ENCODE measurements at places on chromosomes 11 and 22.

- DNase-seq, result no peak
Measured at GRCh38 chr11:57290288-57290687, 34.5 kb downstream of the TNKS1BP1 start.

DNA sequence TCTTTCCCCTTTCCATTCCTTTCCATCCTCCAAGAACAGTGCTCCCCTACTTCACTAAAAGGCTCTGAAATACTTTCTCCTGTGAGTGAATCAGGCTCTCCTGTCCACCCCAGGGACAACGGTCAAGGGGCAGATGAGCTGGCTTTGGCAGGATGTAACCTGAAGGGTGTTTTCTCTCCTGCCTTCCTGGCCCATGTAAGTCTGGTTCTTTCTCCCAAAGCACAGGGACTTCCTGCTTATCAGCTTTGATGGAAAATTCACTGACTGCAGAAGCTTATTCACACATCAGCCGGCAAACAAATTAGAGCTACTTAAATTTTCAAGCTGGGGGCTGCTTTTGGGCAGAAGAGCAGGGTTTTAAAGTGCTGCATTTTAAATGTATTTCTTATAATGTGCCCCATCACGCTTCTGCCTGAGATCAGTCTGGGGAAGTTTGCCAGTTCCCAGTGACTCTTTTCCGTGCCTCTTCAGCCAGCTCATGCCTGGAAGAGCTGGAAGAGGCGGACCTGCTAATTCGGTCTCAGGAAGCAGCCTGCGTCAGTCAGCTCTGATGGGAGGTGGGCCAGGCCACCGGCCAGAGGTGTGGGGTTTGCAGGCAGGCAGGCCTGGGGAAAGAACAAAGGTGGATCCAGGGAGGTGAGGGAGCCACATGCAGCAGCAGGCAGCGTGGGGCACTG, 140.4 kb upstream of the TBCEL start:
- peak; percentile 6 for DNase-seq

DNA sequence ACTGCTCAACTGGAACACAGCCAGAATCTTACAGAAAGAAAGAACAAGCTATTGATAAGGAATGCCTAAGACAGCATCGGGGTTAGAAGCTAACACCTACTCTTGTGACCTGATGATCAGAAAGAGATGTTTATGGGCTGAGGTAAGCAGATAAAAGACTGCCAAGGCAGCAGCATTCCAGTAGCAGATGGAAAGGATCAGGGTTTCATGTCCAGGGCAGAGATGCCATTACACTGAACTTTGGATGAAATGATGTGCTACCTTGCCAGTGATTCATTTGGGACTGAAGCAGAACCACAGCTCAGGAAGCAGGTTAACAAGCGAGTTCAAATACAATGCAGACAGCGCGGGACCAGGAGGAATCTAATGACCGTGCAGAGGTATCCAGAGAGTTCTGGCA, 27.1 kb upstream of the APOA1 start:
- DNase-seq, result no peak

DNA sequence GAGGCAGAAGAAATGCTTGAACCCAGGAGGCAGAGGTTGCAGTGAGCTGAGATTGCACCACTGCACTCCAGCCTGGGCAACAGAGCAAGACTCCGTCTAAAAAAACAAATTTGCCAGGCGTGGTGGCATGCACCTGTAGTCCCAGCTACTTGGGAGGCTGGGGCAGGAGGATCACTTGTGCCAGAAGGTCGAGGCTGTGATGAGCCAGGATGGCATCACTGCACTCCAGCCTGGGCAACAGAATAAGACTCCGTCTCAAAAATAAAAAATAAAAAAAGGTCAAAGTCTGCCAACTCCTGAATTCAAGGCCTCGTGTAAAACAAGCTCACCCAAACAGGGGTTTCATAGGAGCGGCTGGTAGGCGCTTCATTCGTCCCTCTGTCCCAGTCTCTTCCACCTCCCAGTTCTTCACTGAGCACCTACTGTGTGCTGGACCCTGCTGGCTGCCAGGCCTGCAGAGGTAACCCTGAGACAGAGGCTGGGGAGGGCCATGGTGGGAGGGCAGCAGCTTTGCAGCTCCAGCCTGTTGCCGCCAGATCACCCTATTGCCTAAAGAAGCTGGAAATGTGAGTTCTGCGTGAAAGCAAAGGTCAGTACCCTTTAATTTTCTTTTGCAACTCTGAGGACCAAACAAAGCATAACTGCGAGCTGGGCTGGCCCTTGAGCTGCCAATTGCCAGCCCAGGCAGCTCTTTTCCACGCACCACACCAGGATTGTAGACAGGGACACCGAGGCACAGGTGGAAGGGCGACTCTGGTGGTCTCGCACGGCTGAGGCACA, 15.3 kb downstream of the RPL3 start:
- DNase-seq, result no peak

All from astrocyte of the cerebellum (primary cell).